Kidney (tissue), 22 donors: ENCODE measurements at places on chromosomes 6 and 20.
A peak's percentile ranks its signal among the peaks of the same experiment; 100 is the strongest.

- no peak for DNase-seq
These were observed 46.2 kb downstream of the LY86 start for GRCh38 chr6:6634735-6635075.

- no peak for DNase-seq
These were observed 19.4 kb upstream of the SDHAF4 start for GRCh38 chr6:70547313-70547712.

DNA sequence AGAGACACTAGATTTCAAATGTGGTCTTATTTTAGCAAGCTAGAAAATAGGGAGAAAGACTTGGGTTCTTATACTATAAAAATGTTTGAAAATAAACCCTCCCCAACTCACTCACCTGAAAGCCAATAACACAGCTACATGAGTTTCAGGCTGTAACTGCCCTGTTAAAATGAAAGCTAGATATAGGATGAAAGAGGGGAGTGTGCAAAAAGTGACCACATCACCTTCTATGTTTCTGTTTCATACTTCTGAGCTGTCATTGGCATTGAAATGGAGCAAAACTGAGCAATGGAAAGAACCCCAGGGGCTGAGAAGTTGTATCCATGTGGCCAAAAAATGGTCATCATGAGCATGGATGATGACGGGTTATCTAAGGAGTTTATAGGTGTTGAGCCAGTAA is 148.1 kb upstream of the TENT5A start:
- DNase-seq = no peak

- DNase-seq = no peak
These were observed 249.5 kb upstream of the THEMIS start for GRCh38 chr6:128150376-128150775.

GRCh38 chr20:32149566-32150170 is 40.2 kb downstream of the TM9SF4 start:
- no peak for DNase-seq

DNA sequence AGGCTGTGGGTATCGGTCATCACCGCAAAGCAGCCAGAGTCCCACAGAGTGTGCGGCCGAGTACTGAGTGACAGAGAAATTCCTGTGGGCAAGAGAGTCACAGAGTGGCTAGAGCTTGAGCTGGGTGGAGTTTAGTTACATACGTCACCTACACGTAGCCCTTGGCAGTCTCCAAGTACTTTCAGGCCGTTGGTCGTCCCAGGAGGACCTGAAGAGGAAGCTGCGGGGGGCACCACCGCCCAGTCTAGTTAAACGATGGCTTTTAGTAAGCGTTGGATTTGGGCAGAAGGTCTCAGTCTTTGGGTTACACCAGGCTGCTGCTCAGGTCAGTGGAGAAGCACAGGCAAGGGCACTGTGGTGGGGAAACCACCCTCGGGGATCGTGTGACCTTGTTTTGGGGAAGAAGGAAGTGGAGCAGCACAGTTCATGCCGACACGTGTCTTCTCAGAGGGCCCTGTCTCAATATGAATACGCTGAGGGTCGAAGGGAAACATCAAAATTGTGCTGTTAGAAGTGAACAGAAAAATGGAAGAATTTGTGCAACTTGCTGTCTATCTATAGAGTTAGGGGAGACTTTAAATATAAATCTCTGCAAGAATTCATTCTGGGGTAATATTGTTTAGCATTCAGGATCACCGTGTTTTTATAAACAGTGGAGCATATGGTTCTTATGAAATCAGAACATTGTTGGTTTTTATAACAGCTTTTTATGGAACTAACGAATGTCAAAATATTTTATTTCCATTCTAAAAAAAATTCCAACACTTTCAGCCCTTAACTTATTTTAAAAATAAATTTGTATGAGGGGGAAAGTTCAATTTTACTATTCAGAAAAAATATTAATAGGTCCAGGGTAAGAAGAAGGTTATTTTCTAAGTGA is 28.6 kb downstream of the KIF25 start:
- DNase-seq = peak; percentile 21

DNA sequence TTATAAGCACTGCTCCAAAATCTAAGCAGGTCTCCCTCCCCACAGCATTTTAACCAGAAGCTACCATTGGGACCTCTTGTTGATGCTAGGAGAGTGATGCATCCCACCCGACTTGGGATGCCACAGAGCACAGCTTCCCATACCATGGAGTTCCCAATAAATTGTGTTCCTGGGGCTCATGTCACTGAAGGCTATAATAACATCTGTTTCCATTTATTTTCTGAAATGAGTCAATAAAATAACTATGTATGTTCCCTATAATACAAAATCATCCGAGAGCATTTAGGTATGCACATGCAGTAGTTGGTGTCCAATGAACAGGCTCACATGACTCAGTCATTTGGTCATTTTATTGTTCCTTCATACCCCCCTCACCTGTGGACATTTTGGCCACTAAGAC is 204.2 kb downstream of the TBC1D7 start:
- DNase-seq = no peak

- peak; percentile 90 for DNase-seq
These were observed at the start of gene TSHZ2 for GRCh38 chr20:52972190-52972937. TSS of gene TSHZ2 (plus strand) at chr20:52972358. CDS start at chr20:52973294, 936 bp downstream.

DNA sequence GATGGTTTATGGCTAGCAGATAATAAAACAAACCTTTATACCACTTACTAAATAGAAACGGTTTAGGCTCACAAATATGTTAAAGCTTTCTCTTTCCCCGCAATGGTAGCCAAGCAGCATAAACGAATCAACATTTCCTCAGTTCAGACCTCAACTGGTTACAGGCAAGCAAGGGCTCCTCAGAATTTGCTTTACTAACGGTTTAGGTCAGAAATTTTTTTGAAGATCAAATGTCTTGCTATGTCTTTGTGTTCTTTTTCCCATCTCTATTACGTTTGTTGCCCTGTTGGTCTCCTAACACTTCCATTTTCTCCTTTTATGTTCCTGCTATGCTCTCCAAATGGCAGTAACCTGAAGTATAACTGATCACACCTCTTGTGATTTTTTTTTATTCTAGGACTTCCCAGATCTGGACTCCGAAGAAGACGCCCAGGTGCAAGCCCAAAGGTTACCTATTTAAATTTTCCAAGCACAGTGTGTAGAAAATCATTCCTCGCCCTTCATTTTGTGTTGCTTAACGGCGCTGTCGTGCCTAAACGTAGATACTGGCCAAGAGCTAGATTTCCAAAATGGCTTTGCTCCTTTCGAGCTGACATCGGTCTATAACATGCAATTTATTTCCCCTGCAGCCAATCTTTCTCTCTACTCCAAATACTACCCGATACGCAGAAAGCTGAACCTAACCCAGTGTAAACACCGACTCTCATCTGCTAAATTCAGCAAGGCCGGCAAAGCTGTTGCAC is 717 bp upstream of the ASF1A start:
- DNase-seq = peak; percentile 32

GRCh38 chr20:54221353-54221752 is 13.5 kb downstream of the PFDN4 start:
- no peak for DNase-seq

DNA sequence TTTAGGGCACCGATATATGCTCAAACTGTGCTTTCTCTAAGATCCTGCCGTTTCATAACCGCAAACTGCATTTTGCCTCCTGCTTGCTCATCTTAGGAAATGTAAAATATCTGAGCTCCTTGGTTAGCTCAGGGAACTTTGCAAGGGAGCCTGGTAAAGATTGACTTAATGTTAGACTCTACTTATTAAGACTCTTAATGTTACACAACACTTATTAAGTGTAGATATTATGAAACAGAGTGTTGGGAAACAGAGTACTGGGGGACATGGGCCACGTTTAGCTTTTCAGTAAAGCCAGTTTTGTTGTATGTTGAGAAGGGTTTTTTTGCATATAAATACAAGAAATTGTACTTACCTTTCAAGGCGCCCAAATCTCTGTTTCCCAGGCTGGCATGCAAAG is 1.9 kb downstream of the LTV1 start:
- no peak for DNase-seq

DNA sequence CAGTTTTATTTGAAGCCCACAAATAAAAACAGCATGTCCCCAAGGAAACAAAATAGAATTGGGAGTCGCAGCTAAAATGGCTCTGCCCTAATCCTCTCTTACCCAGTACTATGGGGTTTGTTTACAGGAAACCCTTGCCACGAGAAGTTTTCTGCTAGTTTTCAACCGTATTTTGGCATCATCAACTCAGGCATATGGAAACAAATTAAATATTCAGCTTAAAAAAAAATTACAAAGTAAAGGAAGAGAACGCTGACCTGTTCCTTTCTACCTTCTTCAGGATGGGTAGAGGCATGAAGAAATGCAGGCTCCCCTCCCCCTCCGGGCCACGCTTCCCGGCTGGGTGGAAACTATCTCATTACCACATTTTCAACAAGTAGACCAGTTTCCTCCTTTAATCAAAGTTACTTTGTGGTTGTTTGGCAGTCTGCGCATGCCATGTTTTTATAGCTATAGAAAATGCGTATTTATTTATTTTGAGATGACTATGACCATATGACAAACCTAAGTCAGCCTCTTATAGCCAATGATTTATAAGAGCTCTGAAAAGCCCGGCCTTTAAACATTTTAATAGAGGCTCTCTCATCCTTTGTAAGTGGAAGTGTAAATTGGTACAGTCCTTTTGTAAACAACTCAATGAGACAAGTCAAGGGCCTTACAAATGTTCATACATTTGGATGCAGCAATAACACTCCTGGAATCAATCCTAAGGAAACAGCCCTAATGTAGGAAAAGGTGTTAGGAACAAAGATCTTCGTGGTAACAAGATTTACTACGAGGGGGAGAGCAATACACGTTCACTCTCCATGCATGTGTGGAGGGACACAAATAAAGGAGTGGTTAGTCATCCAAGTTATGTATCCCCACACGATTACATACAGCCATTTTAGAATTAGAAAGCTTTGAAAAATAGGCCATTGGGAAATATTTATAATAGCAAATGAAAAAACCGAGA is 16.1 kb upstream of the ZNF217 start:
- peak; percentile 65 for DNase-seq

GRCh38 chr6:358432-358831 is 33.1 kb upstream of the IRF4 start:
- no peak for DNase-seq

GRCh38 chr6:168442646-168443045 is 1.7 kb downstream of the SMOC2 start:
- DNase-seq = peak; percentile 30

GRCh38 chr6:163487606-163488005 is 73.1 kb downstream of the QKI start:
- DNase-seq = no peak

GRCh38 chr20:24895431-24895830 is 53.6 kb upstream of the CST7 start:
- DNase-seq = no peak

DNA sequence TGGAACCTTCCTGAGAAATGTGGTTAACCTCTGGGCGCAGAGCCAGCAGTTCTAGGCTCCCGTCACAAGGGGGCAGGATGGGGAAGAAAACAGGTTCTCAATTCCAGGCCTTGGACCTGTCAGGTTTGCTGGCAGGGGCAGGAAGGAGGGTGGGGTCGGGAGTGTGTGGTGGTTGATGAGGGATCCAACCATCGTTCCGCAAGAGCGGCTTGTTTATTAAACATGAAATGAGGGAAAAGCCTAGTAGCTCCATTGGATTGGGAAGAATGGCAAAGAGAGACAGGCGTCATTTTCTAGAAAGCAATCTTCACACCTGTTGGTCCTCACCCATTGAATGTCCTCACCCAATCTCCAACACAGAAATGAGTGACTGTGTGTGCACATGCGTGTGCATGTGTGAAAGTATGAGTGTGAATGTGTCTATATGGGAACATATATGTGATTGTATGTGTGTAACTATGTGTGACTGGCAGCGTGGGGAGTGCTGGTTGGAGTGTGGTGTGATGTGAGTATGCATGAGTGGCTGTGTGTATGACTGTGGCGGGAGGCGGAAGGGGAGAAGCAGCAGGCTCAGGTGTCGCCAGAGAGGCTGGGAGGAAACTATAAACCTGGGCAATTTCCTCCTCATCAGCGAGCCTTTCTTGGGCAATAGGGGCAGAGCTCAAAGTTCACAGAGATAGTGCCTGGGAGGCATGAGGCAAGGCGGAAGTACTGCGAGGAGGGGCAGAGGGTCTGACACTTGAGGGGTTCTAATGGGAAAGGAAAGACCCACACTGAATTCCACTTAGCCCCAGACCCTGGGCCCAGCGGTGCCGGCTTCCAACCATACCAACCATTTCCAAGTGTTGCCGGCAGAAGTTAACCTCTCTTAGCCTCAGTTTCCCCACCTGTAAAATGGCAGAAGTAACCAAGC is 29.6 kb downstream of the SRSF3 start:
- peak; percentile 94 for DNase-seq

GRCh38 chr6:52392944-52393343 is 27.2 kb upstream of the EFHC1 start:
- no peak for DNase-seq

GRCh38 chr20:48831718-48832404 is 4.1 kb upstream of the PREX1 start:
- DNase-seq = no peak

- DNase-seq = no peak
These were observed 778 bp upstream of the LOC128125822 start for GRCh38 chr6:63571361-63572043.

- no peak for DNase-seq
These were observed 99.3 kb upstream of the MRPS10 start for GRCh38 chr6:42316981-42317380.

DNA sequence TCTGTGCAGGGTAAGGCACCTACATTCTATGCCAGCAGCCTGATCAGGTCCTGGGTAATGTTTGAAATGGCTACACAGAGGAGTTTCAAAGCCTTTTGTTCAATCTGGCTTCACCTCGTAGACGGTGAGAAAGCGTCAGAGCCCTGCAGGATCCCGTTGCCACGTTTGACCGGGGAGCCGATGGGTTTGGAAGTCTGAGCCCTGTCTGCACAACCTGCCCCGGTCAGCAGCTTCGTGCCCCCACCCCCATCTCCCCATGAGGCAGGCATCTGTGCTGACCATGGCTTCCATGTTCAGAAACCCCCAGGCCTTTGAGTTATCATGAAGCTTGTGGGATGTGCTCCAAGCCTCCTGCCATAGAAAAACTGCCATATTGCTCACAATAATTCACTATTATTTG is 63.9 kb downstream of the PTPN1 start:
- DNase-seq = no peak

DNA sequence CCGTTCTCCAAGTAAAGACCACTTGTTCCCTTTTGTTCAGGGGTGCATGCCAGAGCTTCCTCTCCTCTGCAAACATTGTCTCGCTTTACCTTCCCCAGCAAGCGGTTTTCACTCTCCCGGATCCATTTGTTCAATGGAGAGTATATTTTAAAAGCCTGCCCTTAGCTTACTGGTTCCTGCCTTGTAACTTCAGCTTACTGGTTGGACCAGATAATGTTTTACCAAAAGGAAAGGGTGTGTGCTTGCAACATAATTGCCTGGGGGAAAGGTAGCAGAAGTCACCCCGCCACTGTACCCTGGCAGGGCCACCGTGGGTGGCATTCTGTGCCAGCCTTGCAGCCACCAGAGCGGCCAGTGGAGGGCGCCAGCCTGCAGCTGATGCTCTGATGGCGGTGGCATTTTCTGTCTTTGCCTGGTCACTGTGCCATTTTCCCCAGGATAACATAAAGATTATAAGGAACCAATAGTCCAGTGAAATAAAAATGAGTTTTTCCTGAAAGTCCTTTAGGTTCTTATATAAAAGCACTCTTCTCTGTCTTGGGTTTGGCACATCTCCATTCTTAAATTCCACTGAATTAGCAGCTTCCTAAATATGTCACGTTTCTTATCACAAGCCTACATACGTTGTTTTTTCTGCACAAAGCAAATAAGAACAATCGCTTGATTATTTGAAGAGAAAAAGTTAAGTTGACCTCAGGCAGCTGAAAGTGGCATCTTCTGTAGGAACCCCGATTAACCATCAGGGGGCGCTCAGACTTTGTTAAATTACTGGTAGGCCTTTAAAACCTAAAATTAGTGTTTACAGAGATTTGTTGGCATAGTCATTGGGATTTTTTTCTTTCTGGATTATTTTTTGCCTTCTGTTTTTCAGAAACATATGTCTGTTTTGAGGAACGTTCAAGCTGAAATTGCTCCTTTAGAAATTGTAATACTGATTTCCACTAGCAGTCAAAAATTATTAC is 67.4 kb upstream of the XRN2 start:
- DNase-seq = peak; percentile 79
